OCI-LY7 (cell line): ENCODE measurements at places on chromosomes 12 and 14. TPM values are rescaled to one million over a fixed set of nuclear protein-coding genes. Genes with fewer than 3 reads are reported as not detected.

FSCB gene
- total RNA-seq: not detected in 2 replicates

SLCO1B1 gene
- total RNA-seq: not detected in 2 replicates

PROX2 gene
- 0.74 and 0.76 TPM in 2 replicates for total RNA-seq

SLC39A5 gene
- total RNA-seq: 1.2 and 1.4 TPM in 2 replicates

ANKRD33 gene
- not detected in 2 replicates for total RNA-seq

COL2A1 gene
- 0.08 TPM in 1 of 2 replicates, not detected in the other for total RNA-seq

ACTN1 gene
- 0.51 and 1.2 TPM in 2 replicates for total RNA-seq

MTRFR gene
- total RNA-seq: 32.8 and 34.4 TPM in 2 replicates

LTBP2 gene
- 0.15 and 0.35 TPM in 2 replicates for total RNA-seq

DNA sequence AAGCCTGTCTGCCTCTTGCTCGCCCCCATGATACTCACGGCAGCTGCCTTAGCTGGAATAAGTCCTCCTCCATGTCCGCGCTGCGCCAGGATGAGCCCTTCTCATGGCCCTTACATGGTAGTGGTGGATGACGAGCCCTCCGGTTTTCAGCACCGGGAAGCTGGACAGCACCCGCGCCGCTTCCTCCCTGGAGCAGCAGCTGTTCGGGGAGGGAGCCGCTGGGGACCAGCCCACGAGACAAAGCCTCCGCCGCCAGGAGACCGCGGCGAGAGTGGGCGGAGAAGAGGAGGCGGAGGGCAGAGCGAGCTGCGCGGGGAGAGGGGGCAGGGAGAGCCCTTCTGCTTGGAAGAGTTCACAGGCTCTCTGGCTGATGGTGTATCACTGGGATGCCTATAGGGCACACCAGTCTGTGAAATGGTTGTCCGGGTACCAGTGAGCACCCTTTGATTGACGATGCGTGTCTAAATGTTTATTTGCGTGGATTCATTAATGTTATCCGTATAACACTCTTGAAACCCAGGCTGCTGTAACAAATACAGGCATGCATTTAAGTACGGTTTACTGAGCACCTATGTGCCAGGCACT, at the start of gene SVOP:
Gene SVOP, minus strand, starts transcription at position 273 of the 585 bp plus-strand sequence. Its CDS starts 200 bp downstream, at position 73.
- no peak for DNase-seq

- no peak for DNase-seq
Observed at GRCh38 chr12:31631023-31631724, 28.3 kb upstream of the ETFBKMT start.

DNA sequence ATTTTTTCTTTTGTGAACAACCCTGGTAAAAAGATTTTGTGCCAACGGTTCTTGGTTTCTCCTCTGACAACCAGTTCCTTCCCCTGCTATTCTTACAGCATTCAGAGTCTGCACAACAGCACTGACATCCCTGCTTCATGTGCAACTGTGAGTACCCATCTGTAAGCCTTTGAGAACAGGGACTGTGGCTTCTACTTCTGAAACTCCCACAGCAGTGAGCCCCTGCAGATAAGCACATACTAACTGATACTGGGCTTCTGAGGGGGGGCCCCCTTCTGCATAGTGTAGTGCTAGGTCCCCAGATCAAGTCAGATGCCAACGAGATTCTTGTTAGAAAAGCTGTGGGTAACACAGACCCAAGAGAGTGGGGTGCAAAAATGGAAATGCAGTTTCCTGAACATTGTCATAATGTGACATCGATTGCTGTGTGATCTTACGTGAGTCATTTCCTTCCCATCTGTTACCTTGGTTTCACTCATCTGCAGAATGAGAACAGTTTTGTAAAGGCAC, 11.1 kb upstream of the NINJ2 start:
- DNase-seq: peak; percentile 71

- no peak for DNase-seq
Observed at GRCh38 chr12:41361738-41362137, 173.6 kb downstream of the PDZRN4 start.

DNA sequence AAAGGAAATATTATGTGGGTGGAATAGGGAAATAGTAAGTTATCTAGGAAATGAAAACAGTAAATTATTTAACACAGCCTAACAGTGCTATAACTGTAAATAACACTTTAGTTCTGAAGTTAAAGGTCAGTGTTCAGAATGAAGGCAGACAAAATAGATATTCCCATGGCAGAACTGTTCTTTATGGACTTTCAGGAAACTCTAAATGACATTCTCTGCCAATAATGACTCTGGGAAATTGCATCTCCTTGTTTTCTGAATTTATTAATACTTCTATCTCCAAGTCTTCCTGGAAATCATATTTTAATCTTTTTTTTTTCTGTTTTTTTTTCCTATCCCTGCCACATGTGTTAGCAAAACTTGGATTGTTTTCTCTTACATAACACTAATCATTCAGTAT, 101.4 kb downstream of the PDE3A start:
- DNase-seq: no peak

- no peak for DNase-seq
Observed at GRCh38 chr12:114992443-114992842, 308.5 kb upstream of the TBX3 start.

GRCh38 chr14:75976826-75977581, 4.8 kb downstream of the TGFB3 start:
- peak; percentile 34 for DNase-seq

- DNase-seq: no peak
Observed at GRCh38 chr12:93990832-93991803, 157.3 kb upstream of the PLXNC1 start.
